ENCODE measurements at places on chromosomes 1 and 21.
A peak's percentile ranks its signal among the peaks of the same experiment; 100 is the strongest.

DNA sequence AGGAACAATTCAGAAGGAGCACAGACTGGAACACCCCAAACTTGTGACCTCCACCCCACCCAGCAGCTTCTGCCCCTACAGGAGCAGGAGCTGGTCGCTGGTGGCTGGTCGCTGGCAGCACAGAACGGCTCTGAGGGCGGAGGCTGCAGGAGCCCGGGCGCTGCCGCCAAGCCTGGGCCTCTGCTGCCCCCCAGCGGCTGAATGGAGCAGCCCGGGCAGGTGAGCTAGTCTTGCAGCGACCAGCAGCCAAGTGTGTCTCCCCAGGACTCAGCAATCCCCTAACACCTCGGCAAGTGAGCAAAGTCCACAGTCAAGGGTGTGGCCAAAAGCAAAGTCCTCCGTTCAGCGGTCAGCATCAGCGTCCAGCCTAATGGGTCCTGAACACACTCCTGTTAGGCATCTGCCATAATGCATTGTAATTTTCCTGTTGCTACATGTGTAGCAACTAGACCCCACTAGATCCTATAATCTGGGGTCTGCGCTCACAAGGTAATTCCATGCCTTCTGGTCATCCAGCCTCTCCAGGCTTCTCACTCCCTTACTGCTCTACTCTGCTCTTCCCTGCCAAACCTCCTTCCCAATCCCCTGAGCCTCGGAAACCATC is 12.1 kb upstream of the GJB5 start:
- DNase-seq: peak; percentile 68

- DNase-seq: no peak
Measured at GRCh38 chr1:2636733-2637132, 3.9 kb upstream of the MMEL1 start.

GRCh38 chr1:155174324-155175280 is 953 bp downstream of the TRIM46 start:
- no peak for DNase-seq

DNA sequence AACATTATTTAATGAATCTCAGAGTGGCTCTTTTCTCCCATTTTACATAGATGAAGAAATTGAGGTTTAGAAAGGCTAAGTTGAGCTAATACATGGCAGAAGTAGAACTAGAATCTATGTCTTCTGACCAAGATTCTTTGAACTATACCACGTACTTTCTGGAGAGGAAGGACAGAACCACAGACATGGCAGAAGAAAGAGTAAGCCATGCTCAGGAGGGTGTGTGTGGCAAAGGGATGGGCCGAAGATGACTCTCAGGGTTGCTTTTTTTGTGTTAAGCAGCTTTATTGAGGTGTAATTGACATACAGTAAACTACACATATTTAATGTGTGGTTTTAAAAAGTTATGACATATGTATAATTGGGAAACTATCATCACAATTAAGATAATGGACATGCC is 69.5 kb downstream of the PEX14 start:
- DNase-seq: no peak

- no peak for DNase-seq
Measured at GRCh38 chr21:36697060-36697850, 1.7 kb upstream of the SIM2 start.

DNA sequence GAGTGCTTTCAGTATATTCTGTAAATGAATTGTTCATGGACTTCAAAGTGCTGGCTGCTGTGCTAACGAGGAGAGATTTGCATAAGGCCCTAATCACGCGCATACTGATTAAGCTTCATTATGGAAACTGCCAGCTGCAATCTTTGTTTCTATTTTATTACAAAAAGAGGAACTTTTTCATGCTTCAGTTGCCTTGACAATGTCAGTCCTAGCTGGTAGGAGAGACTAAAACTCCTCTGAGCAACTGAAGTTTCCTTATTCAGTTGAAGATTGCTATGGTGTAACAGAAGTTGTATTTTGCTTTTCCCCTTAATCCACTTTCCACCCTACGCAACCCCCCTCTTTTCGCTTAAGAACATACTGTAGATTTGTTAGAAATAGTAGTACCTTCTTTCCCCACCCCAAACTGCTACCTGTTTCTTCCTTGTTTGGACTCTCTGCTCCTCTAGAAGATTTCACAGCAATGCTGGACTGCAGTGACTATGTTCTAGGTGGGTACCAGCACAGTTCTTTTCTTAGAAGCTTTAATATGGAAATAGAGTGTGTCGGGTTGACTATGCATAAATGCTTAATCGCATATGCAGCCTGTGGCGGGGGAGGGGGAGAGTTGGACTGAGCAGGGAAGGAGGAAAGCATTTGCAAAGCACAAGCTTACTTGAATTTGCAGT is 108.3 kb downstream of the POU2F1 start:
- DNase-seq: no peak

DNA sequence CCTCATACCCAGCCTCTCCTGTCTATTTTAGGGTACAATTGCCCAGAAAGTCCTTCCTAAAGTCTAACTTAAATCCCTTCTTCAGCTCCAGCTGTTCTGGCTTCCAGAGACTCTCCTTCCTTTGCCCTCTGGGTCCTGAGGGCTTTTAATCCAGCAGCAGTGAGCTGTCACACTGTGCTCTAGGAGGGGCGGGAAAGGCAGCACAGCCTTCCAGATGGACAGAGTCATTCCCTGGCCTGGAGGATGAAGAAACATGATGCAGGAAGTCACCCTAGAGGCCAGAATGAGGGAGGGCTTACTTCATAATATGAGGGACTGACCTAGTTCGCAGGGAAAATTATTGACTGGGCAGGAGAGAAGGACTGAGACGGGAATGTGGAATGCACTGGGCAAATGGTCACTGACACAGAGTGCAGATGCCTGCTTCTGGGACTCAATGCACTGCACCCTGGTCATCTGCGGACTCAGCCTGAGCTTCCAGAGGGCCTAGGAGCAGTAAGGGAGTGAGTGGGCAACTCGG is 1.3 kb downstream of the SH2D2A start:
- DNase-seq: no peak

Measured in stimulated activated CD8-positive, alpha-beta memory T cell treated with anti-CD3 and anti-CD28 coated beads, Interleukin-7, amount 100 ng/mL, for 24 hours (primary cell).